Activated naive CD4-positive, alpha-beta T cell treated with anti-CD3 and anti-CD28 coated beads for 36 hours (primary cell): ENCODE measurements at places on chromosomes 4 and X. TPM values are rescaled to one million over a fixed set of nuclear protein-coding genes. Genes with fewer than 3 reads are reported as not detected.
A peak's percentile ranks its signal among the peaks of the same experiment; 100 is the strongest.

DNA sequence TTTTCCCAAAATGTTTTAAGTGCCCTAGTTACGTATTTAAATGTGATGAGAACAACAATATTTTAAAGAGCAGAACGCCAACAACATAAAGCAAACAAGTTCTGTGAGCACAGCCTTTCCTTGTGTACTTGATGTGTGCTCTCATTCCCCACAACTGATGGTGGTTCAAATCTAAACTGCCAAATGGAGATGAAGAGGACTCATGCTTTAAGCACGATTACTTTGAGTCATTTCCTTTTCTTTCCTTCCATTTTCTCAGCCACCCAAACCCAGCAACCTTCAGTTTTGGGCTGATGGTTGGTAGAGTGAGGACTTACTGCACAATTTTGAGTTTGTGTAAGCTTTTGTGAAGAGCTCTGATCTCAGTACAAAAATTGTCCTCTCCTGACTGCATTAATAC, 1.7 kb downstream of the NSD2 start:
- peak overlapping the region; percentile 96 for H3K27ac ChIP-seq
- peak overlapping the region; percentile 92 for H3K4me3 ChIP-seq
- H3K36me3 ChIP-seq = peaks cover 15% of the 10 kb centered on the region

DNA sequence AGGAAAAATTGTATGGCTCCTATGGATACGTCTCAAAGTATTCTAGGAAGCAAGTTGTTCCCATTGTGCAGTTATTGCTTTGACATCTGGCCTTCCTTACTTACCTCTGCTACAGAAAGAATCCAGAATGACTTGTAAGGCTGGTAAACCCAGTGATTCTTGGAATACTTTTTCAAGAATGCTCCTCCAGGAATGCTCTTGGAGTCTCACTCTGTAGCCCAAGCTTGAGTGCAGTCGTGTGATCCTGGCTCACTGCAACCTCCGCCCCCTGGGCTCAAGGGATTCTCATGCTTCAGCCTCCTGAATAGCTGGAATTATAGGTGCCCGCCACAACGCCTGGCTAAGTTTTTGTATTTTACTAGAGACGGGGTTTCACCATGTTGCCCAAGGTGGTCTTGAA, 38.1 kb downstream of the GAB1 start:
- H3K4me1 ChIP-seq = peaks cover 2% of the 10 kb centered on the region
- H3K4me3 ChIP-seq = no peak overlapping the region
- no peak overlapping the region for H3K27ac ChIP-seq
- H3K27me3 ChIP-seq = peaks cover 4% of the 10 kb centered on the region
- no peaks in the 10 kb centered on the region for H3K36me3 ChIP-seq

- DNase-seq = no peak
- no peak overlapping the region for H3K27ac ChIP-seq
- H3K27me3 ChIP-seq = no peaks in the 10 kb centered on the region
- H3K4me1 ChIP-seq = peaks cover 7% of the 10 kb centered on the region
- peaks cover 5% of the 10 kb centered on the region for H3K36me3 ChIP-seq
Measured at GRCh38 chr4:139025841-139026240, 10.3 kb downstream of the NOCT start.

Gene ZDHHC15
- total RNA-seq = 0.17 TPM

DNA sequence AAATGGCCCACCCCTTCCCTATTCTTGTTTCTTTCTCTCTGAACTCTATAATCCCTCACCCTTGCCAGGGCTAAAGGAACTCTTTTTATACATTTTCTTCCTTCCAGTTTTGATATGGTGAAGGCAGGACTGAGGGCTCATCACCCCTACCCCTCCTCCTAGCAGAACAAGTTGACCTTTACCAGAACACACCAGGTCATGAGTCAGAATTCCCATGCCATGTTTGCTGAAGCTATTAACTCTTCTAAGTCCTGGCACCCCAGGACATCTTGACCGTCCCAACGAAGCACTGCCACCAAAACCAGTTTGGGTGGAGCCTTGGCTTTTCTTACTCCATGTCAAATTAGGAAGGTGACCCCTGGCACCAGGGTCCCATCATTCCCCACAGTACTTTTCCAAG, 57.5 kb upstream of the DYNLT3 start:
- peaks cover 11% of the 10 kb centered on the region for H3K27me3 ChIP-seq
- no peak for DNase-seq
- H3K4me1 ChIP-seq = peaks cover 5% of the 10 kb centered on the region
- H3K4me3 ChIP-seq = no peak overlapping the region

DNA sequence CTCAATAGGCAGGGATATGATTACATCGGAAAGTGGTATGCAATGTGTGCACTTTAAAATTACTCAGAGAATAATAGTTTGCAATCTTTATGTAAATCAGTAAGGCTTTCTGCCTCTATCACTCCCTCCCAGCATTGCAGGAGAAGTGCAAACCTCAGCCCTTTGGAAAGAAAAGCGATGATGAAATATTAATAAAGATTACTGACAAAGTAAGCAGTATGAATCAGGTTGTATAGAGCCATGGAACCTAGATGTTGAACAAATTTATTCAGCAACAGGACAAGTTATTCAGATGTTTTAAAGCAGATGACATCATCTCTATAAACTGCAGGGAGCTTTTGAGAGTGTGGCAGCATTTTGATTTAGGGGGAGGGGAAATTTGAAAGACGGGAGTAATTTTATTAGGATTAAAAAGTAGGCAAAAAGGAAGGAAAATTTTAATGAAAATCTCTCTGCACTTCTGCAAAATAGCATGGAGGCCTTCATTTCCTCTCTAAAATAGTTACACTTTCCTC, 631.7 kb upstream of the GRIA3 start:
- no peaks in the 10 kb centered on the region for H3K27me3 ChIP-seq
- no peak overlapping the region for H3K27ac ChIP-seq
- H3K4me1 ChIP-seq = no peaks in the 10 kb centered on the region
- H3K36me3 ChIP-seq = no peaks in the 10 kb centered on the region

Gene USP53
- total RNA-seq = 8.6 TPM

- H3K4me1 ChIP-seq = peaks cover 5% of the 10 kb centered on the region
- H3K36me3 ChIP-seq = no peaks in the 10 kb centered on the region
- no peak overlapping the region for H3K27ac ChIP-seq
- H3K4me3 ChIP-seq = no peak overlapping the region
- no peaks in the 10 kb centered on the region for H3K27me3 ChIP-seq
- DNase-seq = no peak
Measured at GRCh38 chrX:24231131-24231540, 81.6 kb downstream of the ZFX start.

GRCh38 chr4:141009931-141010330, 123.3 kb downstream of the RNF150 start:
- H3K27me3 ChIP-seq = peaks cover 3% of the 10 kb centered on the region
- H3K36me3 ChIP-seq = no peaks in the 10 kb centered on the region
- H3K4me1 ChIP-seq = no peaks in the 10 kb centered on the region
- H3K4me3 ChIP-seq = no peak overlapping the region

Gene FGG
- total RNA-seq = not detected

Gene RAB9B
- total RNA-seq = 0.22 TPM

- no peaks in the 10 kb centered on the region for H3K4me1 ChIP-seq
- H3K27ac ChIP-seq = no peak overlapping the region
- no peaks in the 10 kb centered on the region for H3K36me3 ChIP-seq
- no peaks in the 10 kb centered on the region for H3K27me3 ChIP-seq
- DNase-seq = no peak
Measured at GRCh38 chr4:180587379-180587778, 1655.8 kb upstream of the TENM3 start.
